Dermis microvascular lymphatic vessel endothelial cell (primary cell): ENCODE measurements at places on chromosomes 11 and 22.

- no peak for DNase-seq
These were observed 65.0 kb downstream of the EHF start for GRCh38 chr11:34685864-34686263.

DNA sequence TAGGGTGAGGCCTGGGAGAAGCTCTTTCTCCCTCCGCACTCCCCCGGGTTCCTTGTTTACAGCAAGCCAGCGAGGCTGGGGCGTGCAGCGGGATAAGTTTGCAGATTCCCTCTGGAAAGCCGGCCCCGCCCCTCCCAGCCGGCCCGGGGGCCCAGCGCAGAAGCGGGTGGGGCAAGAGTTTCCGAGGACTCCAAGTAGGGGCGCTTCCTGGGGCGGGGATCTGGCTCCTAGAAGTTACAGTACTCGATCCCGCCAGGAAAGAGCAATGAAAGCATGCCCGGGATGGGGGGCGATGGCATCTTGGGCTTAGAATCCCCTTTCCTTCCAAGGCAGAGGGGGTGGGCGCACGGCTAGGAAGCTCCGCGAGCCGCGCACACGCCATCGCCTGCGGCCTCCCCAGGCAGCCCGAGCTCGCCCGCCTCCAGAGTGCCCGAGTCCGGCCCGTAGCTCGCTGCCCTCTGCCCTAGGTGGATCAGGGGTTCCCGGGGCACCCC, 385 bp downstream of the TST start:
- DNase-seq: no peak

DNA sequence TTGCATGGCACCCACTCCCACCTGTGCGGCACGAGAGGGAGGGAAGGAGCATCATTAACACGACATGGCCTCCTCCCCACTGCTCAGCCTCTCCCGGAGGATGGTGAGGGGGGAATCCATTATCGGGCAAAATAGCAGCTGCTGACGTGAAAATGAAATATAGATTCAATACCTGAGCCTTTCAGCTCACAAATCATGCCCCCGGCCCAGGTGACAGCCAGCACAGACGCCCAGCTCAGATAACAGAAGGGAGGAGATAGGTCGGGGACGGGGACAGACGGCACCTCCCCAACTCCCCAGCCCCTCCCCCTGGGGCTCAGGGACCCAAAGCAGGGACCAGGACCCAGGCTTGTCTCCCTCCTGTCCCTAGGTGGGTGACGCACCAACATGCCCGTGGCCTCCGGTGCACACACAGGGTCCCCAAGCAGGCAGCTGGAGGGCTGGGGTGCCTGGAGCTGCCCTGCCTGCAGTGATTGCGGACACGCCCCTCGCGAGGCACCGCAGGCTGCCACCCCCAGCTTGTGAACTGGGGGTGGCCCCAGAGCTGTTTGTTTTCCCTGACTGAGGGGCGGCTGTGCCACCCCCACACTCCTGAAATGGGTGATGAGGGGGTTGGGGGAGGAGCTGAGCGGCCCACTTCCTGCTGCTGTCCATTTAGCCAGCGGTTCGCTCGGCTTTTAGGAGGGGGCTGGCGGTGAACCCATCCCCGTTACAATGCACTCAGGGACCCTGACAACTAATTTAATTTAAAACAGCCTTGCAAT, 31.7 kb downstream of the FLRT1 start:
- no peak for DNase-seq

- peak; percentile 36 for DNase-seq
These were observed at the start of gene CD248 for GRCh38 chr11:66316849-66317251. CD248 (minus strand) TSS chr11:66317044; CDS start chr11:66317027, 17 bp downstream.

GRCh38 chr11:76769645-76770586, 13.2 kb upstream of the TSKU start:
- DNase-seq: no peak

- DNase-seq: peak; percentile 14
These were observed 27.5 kb upstream of the CHST1 start for GRCh38 chr11:45692808-45693453.

DNA sequence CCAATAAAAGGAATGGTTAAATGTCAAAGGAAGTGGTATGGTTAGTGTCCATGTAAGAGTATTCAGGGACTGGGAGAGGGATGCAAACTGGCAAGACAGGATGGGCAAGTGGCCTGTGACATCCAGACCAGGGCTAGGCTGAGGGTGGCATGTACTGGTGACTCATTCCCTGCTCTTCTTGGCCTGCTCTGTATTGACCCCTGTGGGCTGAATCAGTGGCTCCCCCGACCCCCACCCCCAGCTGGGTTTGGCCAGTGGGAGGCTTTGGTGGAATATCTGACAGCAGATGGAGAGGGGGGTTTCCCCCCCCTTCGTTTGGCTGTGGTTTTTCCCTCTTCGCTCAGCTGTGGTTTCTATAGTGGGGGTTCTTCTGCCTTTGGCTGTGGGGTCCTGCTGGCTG, 87.7 kb downstream of the CSNK2A3 start:
- no peak for DNase-seq

DNA sequence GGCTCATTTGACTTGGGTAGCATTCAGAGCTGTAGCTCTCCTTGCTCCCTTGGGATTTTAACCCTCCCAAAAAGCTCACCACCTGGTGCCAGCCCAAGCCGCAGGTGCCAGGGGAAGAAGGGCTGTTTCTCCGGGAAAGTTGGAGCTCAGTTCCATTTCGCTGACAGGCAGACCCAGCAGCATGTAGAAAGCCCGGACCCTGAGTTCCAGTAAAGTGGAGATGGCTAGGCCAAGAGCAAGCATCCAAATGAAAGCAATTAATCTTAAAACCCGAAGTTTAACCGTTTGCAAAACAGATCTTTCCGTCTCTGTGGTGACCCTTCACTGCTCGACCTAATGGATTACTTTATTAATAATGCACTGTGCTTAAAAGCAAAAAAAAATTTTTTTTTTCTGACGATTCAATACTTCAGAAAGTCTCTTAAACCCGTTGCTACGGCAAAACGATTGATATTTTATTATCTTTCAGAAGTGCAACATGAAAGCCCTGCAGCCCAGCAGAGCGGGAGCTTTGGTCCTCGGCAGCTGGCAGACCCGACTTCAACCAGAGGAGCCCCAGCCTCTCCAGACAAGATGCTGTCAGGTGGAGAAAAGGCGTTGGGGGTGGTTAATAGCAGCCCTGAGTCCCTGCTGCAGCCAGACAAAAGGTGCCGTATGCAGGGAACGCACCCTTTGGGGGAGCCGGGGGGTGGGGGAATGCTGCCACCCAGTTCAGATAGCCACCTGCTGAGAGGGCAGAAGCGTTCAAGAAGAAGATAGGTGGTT, 3.3 kb downstream of the LMO1 start:
- no peak for DNase-seq

- DNase-seq: peak; percentile 54
These were observed at the start of gene TBC1D10A for GRCh38 chr22:30326706-30327362. TBC1D10A (minus strand) TSS chr22:30326941; CDS start chr22:30326881, 60 bp downstream.

DNA sequence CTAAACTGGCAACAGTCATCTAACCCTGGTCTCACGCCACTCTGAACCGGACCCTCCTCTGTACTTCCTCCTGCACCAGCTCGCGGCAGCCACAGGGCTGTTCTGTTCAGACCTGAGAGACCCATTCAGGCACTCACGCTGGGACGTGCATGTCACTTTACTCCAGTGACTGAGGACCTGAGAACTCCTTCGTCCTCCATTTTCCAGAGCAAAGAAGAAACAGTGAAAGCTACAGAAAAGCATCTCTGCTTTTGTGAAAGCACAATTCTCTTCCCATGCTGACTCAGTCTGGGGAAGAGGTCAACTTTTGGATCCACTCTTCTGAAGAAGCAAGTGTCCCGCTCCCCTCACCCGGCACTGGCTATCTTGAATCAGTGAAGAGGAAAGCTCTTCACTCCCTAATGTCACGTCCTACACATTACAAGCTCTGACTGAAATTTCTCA, 24.5 kb downstream of the PISD start:
- no peak for DNase-seq

DNA sequence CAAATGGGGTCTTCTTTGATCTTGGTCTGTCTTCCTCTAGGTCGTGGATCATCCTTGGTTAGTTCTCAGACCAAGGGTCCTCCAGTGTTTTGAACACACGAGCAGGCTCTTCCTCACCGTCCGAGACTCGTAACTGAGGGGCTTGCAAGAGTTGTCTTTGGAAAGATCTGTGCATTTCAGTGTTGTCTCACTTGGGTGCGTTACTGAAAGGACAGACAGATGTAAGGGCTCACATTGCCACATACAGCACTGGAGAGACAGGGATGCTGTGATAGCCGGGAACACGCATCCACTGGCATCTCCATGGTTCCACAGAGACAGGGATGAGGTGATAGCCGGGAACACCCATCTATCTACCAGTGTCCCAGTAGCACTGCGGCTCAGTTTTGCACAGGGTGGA, 15.7 kb downstream of the GLB1L2 start:
- no peak for DNase-seq

- DNase-seq: no peak
These were observed 17.3 kb downstream of the RTN4RL2 start for GRCh38 chr11:57477507-57478189.

- DNase-seq: no peak
These were observed 712 bp downstream of the IL2RB start for GRCh38 chr22:37148742-37149665.

DNA sequence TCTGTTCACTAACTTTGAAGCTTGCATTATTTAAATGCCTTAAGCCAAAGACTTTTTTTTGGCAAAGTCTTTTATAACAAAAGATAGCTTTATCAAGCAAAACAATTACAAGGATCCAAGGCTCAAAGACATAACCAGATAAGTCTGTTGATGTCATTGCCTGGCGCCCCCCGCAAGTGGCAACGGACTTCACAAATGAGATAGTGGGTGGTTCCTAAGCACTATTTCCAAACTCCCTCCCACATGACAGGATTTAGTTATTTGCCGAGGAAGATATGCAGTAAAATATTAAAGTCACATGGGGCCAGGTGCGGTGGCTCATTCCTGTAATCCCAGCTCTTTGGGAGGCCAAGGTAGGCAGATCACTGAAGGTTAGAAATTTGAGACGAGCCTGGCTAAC, 194.2 kb upstream of the DDI1 start:
- no peak for DNase-seq

- no peak for DNase-seq
These were observed at the start of gene OR2AG2 for GRCh38 chr11:6771926-6772893. OR2AG2 (minus strand) TSS chr11:6771976; CDS start chr11:6768957, 3,019 bp downstream.

- DNase-seq: no peak
These were observed 13.7 kb upstream of the GNB1L start for GRCh38 chr22:19868333-19868732.

DNA sequence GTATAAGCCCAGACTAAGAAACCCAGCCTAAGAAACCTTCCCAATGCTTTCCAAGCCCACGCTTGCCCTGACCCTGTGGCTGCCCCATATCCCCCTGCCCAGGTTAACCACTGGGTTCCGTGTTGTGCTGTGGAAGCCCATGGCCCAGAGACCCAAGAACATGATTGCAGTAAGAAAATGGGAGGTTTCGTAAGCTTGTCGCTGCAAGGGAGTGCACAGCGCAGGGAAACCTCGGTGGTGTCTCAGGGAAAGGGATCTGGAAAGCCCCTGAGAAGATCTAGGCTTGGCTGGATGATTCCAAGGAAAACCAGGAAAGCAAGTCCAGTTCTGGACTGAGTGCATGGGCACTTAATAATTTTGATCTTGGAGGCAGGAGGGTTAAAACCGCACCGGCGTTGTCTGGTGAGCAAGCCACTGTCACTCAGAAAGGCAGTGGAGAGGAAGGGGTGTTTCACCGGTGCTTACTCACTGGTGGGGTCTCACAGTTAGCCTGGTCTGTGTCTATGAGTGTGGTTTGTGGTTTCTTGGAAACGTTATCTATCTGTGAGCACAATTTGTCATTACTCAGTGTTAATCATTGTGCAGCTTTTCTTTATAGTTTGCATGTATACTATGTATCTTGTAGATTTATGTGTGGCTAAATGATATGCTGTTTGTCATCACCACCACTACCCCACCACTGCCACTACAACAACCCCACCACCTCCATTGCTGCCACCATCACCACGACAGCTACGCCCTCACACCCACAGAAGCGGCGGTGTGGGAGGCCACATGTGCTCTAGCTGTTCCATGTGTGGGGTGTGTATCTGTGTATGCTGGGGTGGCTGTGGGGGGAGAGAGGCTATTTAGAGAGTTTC, 53.3 kb upstream of the PRDM11 start:
- no peak for DNase-seq

DNA sequence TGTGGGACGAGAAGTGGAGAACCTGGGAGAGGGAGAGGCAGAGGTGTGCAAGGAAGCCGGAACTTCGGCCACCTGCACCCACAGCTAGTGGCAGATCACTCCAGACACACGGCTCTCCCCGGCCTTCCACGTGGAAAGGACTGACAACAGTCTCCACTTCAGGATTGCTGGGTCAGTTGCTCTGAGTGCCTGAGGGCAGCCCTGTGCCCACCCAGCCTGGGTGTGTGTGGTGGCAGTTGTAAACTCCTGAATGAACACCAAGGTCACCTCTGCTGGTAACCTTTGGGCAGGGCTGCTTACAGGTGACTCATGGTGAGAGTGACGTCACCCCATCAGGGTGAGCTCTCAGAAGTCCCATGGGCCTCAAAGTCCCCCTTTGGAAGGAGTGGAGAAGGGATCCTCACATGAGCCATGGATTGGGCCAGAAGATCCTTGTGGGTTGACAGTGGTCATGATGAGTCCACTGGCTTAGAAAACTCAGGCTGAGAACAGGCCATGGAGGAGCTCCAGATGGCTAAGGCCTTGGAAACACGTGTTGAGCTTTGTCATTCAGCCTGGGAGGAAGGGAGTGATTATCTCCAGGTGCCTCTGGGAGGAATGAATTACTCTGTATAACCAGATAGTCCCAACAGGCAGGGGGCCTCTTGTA, 71.3 kb downstream of the BCR start:
- no peak for DNase-seq

DNA sequence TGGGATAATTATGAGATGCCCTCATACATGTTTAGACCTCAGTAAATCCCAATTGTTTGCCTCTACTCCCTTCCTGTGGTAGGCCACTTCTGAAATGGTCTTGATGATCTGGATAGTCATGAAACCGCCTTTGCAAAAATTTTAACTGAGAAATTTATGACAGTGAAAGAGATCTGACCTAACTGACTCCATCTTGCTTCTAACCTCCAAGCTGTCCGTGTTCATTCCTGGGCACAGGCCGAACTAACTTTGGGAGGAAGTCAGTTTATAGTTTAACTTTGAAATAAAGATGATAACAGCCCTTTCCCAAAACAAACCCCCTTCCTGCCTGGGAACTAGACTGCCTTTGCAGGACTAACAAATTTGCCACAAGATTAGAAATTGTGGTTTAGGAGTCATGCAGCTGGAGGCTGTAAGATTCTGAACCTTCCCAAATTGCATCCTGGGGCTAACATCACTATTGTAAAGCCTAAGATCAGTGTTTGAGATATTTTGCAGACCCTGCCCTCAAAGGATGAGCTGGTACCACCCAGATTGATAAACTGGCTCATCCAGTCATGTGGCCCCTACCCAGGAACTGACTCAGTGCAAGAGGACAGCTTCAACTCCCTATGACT, 19.9 kb upstream of the CTR9 start:
- DNase-seq: no peak

DNA sequence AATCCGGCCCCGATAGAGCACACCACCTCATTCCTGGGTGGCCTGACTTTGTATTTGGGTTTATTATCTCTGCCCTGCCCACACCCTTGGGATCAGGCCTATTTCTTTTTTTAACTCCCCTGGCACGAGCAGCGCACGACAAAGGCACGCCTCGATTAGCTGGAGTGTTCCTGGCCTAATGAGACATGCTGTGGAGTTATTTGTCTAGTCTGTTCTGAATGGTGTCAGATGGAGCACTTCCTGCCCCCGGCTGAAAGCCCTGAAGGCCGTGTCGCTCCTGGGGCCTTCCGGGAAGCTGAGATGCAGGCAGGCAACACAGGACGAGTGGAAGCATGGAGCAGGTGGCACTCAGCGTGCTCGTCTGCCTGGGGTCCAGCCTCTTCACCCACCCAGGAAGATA, 47.1 kb downstream of the LARGE1 start:
- DNase-seq: no peak
